RWPE2 (cell line): ENCODE measurements at places on chromosomes 12 and 14.

GRCh38 chr12:38138225-38139221, 178.1 kb upstream of the ALG10B start:
- peak; percentile 66 for DNase-seq

GRCh38 chr14:69610020-69610873, 1.1 kb upstream of the SUSD6 start:
- no peak for DNase-seq

DNA sequence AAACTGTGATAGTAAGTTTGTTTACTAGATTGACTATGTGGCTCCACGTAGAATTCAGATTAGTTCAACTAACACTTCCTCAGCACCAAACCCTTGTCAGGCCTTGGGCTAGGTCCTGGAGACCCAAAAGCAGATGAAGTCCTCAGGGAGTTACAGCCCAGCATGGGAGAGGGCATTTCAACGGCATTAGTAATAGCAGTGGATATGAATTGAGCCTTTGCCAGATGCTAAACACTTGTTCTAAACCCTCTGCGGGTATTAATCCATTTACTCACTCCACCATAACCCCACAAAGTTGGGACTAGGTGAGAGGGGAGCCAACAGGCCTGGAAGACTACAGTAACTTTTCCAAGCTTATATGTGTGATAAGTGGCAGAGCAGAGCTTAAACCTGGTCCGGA, 714.6 kb downstream of the DIO2 start:
- DNase-seq: no peak

DNA sequence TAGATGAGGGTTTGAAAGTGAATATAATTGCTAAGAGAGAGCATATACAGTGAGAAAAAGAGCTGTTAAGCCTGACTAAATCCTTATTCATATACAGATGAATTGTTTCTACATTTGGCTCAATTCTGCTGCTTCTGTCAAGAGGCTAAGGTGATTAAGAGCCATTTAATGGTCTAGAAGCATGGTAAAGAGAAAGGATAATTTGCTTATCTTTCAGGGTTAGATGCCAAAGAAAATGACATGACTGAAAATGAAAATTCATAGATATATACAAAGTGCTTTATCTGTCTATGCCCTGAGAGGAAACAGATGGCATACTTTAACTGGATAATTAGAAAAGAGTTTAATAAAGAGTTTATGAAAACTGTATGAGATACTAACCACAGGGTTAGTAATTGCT, 834.9 kb downstream of the SLC6A15 start:
- no peak for DNase-seq

DNA sequence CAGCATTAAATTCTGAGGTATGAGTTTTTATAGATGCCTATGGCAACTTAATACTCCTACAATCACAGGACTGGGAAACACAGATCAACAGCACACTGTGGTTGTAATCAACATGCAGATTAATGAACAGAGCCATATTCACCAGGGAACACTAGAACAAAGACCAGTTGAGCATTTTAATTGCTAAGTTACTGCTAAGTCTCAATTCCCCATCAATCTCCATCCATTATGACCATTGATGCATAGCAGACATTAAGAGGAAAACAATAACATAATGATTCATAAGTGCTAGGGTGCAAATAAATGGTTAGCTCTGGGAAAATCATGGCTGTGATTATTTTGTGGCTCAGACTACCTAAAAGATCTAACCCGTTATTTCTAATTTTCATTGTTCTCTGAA, 505.6 kb downstream of the TRHDE start:
- no peak for DNase-seq

DNA sequence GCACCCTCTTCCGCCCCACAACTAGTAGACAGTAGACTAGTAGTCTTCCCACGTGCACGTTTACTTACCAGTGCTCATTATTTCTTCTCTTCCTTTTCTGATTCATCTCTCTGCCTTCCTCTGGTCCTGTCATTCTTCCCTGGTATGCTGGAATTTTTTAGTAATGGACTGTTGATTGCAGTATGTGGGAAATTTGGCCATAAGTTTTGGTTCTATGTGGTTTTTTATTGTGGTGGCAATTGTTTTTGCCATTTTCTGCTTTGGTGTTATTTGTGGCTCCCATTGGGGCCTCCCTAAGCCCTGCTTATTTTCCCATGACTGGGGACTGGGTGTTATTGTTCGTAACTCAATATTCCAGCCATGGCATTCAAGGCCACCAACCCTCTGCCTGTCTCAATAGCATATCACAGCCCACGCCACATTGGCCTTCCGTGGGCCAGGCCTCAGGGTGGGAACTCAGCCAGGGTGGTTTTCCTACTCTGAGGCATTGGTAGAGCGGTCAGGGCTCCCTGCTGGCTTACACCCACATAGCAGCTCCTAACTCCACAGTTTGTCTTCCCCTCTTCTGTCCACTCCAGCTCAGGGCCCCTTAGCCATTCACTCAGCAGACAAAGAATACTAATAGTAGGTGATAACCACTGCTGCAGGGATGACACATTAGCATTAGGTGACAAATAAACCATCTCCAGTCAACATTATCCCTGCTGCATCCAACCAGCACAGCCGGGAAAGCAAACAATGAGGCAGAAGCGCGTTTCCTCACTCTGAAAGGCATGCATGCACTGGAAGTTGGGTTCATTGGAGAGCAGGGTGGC, 321.5 kb downstream of the CACNA1C start:
- DNase-seq: no peak

GRCh38 chr12:66269142-66269541, 33.2 kb upstream of the HELB start:
- no peak for DNase-seq

DNA sequence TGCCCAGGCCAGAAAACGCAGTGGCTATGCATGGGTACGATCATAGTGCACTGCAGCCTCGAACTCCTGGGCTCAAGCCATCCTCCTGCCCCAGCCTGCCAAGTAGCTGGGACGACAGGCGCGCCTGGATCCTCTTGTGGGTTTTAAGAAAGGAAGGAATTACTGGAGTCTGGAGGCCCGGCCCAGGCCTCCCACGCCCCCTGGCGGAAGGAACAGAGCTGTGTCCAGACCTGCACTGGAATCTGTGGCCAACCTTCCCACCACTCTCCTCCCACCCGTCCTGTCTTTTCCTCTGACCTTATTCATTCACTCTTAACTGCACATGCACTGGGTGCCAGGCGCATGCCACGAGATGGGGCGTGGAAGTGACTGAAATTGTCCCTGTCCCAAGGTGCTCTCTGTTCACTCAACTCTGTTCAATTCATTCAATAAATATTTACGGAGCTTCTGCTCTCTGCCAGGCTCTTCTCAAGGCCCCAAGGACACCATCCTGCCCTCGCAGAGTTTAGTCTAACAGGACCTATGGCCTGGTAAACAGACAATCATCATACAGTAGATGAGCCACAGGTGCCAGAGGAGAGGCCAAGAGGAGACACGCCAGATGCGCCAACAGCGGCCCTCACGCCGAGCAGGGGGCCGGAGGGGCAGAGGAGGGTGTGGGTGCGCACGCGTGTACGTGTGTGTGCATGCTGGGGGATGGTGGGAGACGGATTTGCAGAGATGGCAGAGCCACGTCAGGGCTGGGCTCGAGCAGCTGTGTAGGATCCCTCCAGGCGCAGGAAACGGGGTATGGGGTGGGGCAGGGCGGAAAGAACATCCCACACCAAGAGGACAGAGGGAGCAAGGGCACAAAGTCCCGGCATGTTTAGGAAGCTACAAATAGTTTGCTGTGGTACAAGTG, 13.7 kb upstream of the TMEM106C start:
- DNase-seq: peak; percentile 57

DNA sequence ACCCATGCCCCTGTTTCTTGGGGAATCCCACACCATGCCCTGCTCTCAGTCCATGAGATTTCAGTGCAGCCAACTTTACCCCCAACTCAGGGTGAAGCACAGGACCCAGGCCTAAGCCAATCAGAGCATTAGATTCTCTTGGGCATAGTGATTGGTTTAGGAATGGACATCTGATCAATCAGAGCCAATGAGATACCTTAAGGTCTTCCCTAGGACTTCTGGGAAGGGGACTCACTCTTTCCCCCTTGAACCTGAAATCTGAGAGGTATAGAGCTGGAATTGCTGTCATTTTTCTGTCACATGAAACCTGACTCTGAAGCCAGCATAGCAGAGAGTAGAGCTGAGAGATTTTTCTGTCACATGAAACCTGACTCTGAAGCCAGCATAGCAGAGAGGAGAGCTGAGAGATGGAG, 127.1 kb downstream of the ZFP36L1 start:
- no peak for DNase-seq

GRCh38 chr14:49863487-49864281, 11.1 kb upstream of the NEMF start:
- DNase-seq: no peak

- no peak for DNase-seq
These were observed 129.7 kb downstream of the CHST11 start for GRCh38 chr12:104586351-104586919.

- no peak for DNase-seq
These were observed 18.6 kb downstream of the TSPAN8 start for GRCh38 chr12:71139153-71139735.

GRCh38 chr14:90740081-90740480, 76.1 kb downstream of the TTC7B start:
- DNase-seq: no peak

- DNase-seq: no peak
These were observed 102.2 kb downstream of the GPHN start for GRCh38 chr14:66610154-66610563.

GRCh38 chr12:49236423-49236822, 28.5 kb upstream of the TUBA1C start:
- no peak for DNase-seq

DNA sequence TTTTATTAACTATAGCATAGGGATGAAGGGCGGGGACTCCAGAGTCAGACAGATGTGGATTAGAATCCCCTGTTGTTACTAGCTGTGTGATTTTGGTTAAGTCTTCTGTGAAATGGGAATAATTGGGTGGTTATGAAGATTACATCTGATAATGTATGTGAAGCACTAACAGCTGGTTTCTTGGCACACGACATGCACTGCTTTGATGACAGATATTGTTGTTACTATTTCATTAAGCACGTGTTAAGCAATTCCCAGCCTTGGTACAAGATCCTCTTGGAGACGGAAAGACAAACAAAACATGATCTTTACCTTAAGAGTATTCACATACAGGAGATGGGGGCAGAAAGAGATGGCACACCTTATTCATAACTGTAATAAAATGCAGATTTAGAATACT, 7.9 kb downstream of the PPFIBP1 start:
- DNase-seq: no peak

DNA sequence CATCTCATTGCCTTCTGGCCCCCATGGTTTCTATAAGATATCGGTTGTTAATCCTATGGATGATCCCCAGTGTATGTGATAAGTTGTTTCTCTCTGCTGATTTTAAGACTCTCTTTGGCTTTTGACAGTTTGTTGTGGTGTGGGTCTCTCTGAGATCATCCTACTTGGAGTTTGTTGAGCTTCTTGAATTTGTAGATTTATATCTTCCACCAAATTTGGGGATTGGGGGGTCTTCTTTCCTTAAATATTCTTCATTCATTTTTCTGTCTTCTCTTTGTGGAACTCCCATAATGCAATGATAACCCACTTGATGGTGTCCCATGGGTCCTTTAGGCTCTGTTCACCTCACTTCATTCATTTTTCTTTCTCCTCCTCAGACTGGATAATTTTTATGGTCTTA, 20.0 kb upstream of the BBS10 start:
- no peak for DNase-seq

DNA sequence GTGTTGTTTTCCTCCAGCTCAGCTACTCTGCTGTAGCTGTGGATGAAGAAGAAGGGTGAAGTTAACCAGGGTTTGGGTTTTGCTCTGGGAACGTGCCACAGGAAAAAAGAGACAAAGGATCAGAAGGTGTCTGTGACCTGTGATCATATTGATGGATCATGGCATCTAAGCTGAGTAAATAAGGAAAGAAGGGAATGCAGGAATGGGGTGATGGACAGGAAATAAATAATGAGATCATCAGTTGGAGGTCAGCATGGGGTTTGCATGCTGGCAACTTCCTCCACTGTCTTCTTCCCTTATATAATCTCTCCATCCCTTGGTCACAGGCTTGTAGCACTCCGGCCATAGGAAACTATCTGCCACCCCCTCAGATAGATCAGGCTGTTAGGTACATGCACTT, 430.3 kb upstream of the PDE3A start:
- DNase-seq: no peak

DNA sequence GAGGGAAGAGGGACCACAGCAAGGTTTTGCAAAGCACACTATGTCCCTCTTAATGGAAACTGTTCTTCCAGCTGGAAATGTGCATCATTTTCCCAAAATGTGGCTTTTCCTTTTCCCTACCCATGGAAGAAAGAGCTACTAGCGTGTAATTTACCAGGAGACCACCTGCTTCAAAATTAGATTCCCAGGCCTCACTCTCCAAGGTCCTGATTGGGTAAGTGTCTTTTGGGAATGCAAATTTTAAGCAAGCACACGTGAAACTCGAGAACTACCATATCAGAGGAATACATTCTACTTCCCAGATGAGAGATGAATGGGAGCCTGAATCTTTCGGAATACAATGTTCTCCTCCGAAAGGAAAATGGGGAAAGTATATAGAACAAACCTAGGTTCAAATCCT, 201.6 kb upstream of the NOS1 start:
- DNase-seq: no peak

GRCh38 chr14:59081720-59082119, 106.7 kb upstream of the DAAM1 start:
- DNase-seq: no peak

DNA sequence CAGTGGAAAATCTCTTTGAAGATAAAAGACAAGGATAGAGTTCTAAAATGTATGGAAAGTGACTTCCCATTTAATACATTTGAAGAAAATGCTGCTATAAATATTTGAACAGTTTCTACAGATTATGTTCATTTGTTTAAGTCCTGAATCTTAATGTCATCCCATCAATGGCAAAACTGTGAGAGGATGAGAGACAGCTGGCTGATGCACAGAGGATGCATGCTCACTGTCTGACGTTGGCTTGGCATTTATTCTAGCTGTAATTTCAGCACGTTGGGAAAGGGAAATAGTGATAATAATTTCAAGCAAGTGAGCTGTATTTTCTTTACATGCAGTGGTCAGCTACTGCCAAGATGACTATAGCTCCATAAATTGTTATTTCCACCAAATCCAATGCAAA, 40.5 kb downstream of the PPFIA2 start:
- no peak for DNase-seq

- peak; percentile 78 for DNase-seq
These were observed at the start of the genes LRRIQ1 and TSPAN19 for GRCh38 chr12:85036234-85036707. LRRIQ1 (plus strand) TSS chr12:85036351; CDS start chr12:85038177, 1,826 bp downstream. TSPAN19 (minus strand) TSS chr12:85036277; CDS start chr12:85029946, 6,331 bp downstream.

- no peak for DNase-seq
These were observed 39.1 kb downstream of the SPPL3 start for GRCh38 chr12:120865098-120865497.

DNA sequence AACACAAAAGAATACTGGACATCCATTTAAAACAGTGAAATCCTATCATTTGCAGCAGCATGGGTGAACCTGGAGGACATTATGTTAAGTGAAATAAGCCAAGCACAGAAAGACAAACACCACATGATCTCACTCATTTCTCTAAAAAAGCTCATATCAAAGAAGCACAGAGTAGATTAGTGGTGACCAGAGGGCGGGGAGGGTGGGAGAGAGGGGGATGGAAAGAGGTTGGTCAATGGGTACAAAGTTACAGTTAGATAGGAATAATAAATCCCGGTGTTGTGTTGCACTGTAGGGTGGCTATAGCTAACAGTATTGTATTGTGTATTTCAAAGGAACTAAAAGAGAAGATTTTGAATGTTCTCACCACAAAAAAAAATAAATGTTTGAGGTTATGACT, 52.4 kb downstream of the DUSP6 start:
- no peak for DNase-seq

- no peak for DNase-seq
These were observed 6.4 kb downstream of the SLC39A9 start for GRCh38 chr14:69404883-69405282.

- DNase-seq: no peak
These were observed 191.4 kb downstream of the TTC7B start for GRCh38 chr14:90624732-90625400.
